ENCODE measurements at places on chromosomes 12 and 14. TPM values are rescaled to one million over a fixed set of nuclear protein-coding genes. Genes with fewer than 3 reads are reported as not detected.

GRCh38 chr12:121634836-121635235 lies 8.5 kb downstream of the ORAI1 start:
- DNase-seq = no peak

DNA sequence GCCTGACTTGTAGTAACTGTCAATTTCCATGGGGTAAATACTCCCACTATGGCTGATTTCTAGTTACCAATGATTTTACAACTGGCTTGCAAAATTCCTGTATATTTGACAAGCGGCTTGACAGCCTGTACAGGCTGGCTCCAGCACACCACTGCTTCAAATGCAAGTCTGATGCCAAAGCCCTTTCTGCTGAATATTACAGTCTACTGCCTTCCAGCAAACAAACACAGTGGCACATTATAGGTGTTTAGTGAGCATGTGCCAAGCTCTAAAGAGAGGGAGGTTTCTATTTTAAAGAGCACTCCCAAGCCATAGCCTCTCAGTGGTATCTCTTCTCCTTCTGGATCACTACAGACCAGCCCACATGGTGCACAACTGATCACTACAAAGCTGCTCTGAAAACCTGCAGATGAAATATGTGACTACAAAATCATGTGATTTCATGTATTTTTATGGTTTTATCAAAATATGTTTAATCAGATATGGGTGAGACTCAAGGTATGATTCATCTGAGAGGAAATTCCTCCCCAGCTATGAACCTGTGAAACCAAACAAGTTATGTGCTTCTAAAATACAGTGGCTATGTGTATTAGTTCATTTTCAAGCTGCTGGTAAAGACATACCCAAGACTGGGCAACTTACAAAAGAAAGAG lies 101.5 kb downstream of the RPAP3 start:
- DNase-seq = no peak

DNA sequence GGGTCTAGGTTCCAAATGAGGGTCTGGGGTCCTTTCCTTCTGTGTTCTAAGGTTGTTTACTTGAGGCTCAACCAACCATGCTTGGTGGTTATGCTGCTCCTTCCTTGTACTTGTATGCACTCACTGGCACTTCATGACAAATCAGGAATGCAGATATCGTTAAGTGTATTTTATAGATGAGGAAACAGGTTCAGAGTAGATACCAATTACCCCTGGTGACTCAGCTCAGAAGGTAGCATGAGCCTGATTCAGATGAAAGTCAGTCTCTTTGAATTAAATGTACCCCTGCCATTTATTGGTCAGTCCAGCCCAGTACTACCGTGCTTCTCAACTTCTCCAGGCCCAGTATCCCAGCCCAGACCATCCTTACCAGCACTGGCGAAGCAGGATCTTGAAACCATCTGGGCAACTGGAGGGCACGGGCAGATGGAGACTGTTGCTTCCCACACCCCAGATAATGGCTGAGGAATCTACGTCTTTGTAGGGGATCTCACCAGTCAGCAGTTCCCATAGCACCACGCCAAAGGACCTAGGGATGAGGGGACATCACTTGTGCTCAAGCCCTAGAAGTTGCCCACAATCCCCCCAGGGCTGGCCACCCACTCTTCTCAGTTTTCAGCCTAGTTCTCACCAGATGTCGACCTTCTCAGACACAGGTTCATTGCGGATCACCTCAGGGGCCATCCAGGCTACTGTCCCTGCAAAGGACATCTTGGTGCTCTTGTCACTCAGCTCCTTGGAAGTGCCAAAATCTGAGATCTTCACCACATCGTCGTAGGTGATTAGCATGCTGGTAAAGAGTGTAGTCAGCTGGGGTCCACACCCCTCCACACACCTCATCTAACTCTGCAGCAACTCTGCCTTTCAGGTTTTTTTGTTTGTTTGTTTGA lies 14.3 kb downstream of the MAP3K12 start:
- DNase-seq = no peak

DNA sequence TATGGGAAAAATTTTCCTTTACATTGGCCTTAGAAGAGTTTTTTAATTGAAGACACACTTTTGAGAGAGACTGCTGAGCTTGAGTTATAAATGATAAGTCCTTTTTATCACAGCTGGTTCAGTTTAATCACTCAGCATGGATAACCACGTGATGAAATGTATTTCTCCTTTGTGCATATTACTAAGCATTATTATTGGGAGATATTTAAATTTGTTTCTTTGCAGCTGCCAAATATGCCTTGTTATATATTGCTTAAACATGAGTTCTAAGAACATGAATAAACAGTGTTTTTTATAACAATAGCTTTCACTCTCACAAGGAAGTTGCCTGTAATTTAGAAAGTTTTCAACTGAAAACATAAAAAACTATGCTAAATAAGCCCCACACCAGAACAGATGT lies 293.5 kb upstream of the LRFN5 start:
- no peak for DNase-seq

DNA sequence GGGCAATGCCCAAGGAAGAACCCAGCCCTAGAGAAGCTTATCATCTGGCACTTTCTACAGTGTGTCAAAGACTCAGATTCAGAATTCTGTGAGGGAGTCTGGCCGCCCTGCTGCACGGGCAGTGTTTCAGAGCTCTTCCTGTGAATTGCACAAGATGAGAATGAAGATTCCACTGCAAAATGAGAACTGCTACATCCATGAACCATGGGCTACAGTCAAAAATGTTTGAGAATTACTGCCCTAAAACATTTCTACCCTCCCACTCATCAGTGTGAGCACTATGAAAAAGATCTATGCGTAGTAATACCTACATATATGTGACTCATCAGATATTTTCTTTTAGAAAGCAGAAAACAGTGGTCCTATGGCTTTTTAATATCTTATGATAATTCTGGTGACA lies 104.0 kb downstream of the STAB2 start:
- DNase-seq = no peak

- DNase-seq = no peak
Observed at GRCh38 chr14:72700338-72701236, 193.3 kb downstream of the DPF3 start.

SRRM4 gene
- total RNA-seq = 0.30 TPM

- peak; percentile 87 for DNase-seq
Observed at GRCh38 chr12:49808686-49809380, 19.4 kb downstream of the NCKAP5L start.
